ENCODE measurements at places on chromosomes 2 and 18. TPM values are rescaled to one million over a fixed set of nuclear protein-coding genes. Genes with fewer than 3 reads are reported as not detected.

DNA sequence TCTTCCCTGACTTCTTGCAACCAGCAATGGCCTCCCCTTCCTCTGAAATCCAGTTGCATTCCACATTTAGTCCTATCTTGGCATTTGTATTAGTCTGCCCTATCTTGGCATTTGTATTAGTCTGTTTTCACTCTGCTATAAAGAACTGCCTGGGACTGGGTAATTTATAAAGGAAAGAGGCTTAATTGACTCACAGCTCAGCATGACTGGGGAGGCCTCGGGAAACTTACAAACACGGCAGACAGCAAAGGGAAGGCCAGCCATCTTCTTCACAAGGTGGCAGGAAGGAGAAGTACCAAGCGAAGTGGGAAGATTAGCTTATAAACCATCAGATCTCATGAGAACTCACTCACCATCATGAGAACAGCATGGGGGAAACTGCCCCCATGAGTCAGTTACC, 234.5 kb upstream of the COPS8 start:
- DNase-seq, result no peak

The FOSL2 gene
- total RNA-seq, result 39.8 TPM

- no peak for DNase-seq
These were observed 12.0 kb upstream of the ATP6V1C2 start for GRCh38 chr2:10709290-10709939.

DNA sequence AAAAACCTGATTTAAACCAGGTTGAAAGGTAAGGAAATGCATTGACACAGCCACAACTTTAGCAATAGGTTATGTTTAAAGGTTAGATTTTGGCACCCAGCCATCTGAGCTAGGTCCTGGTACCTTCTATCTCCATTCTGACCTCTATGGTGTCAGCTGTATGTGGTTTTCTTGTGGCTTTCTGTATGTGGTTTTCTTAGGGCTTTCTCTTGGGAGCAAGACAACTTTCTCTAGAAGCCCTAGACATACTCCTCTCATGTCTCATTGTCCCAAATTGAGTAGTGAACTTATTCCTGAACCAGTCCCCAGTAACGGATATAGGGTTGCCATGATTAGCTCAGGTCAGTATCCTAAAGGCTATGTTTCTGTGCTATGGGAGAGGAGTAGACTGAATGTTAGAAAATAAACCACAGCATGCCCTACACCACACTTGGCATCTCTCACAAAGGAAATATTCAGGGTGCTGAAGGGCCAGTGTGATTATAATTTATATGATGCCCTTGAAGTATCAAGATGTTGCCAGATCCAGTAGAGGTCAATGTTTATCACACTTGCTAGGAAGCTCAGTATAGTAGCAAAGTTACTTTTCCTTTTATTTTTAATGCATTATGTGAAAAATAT, 176.1 kb downstream of the CAPN13 start:
- DNase-seq, result no peak

The UGT1A5 gene
- not detected for total RNA-seq

DNA sequence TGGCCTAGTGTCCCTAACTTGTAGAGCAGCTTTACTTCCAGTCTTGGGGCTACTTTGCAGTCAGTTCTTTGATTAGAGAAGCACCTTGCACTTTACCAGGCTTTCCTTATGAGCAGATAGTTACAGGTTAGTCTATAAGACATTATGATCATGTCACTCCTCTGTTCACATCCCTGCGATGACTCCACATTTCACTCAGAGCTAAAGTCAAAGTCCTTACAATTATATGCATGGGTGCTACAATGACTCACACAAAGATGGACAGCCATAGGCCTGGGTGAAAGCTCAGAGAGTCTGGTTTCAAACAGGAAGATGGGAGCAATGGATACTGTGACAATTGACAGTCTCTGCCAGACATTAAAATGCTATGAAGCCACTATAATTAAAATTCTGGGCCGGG, 27.1 kb upstream of the SSB start:
- no peak for DNase-seq

The ST8SIA5 gene
- 3.2 TPM for total RNA-seq

GRCh38 chr2:38065502-38066135, 10.3 kb downstream of the CYP1B1 start:
- no peak for DNase-seq

The SLC38A11 gene
- 0.41 TPM for total RNA-seq

The POTEE gene
- not detected for total RNA-seq

GRCh38 chr2:182077448-182078142, 91.9 kb downstream of the PPP1R1C start:
- DNase-seq, result no peak

DNA sequence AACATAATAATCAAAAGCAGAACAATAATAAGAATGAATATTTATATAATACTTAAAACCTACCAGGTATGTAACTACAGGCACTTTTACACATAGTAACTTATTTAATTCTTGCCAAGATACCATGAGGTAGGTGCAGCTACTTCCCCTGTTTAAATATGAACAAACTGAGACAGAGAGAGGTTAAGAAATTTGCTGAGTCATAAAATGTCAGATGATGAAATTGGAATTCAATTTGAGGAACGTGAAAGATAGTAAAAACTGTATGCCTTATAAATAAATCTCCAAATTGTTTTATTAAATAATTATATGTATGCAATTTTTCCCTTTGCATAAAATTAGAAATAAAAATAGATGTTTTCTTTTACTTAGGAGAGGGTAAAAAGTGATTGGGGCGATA, 1103.3 kb upstream of the NRXN1 start:
- DNase-seq, result no peak

The APCDD1 gene
- total RNA-seq, result 21.9 TPM

The MAP2 gene
- 12.6 TPM for total RNA-seq

The HMSD gene
- total RNA-seq, result not detected

DNA sequence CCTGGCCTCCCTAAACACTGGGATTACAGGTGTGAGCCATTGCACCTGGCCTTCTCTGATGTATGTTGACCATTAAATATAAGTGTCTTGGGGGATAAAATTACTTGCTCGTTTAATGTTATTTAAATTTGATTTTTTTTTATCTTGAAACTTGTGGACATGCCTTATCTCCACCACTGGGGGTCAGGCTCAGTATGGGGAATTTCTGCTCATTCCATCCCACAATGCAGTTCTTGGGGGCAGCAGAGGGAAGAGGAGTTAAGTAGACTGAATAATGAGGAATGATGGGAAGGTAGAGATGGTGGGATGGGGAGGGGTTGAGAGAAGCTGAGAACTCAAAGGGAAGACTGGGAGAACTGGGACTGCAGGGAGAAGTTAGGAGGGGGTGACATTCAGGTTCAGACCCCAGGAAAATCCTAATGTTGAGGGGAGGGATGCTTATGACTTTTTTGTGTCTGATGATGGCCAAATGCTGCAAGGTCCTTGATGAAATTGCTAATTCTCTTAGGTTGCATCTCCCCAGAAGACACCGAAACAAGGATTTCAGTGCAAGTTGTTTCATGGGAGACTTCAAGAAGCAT, 174.2 kb downstream of the MIB1 start:
- no peak for DNase-seq

DNA sequence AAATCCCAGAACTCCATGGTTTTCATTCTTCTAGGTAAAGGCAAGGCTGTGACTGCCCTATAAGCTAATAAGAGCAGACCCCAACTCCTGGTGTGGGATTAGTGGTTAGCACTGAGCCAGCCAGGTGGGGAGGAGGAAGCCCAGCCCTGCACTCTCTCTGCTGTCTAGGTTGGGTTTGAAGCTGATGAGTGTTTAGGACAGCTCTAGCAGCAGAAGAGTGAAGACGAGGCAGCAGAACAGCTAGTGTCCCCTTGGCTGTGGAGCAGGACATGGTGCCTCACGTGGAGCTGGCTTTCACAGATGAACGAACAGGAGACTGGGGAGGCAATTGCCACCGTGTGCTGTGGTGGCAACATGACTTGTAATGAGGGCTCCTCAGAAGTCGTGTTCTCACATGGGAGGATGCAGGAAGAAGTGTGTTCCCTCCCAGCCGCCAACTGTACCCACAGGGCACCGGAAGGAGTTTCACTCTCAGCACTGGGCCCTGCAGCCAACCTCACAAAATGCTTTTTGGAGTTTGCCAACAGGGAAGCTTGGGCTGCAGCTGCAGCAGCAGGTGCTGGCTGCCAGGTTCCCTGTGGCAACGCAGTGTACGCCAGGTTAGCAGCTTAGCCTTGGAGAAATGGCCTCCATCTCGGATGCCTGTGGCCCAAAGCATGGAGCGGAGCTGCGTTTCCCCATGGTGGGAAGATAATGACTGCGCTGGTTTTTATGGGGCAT, 328.2 kb downstream of the SETBP1 start:
- no peak for DNase-seq

The MC4R gene
- total RNA-seq, result not detected

The CD8A gene
- total RNA-seq, result 0.73 TPM

The RUFY4 gene
- not detected for total RNA-seq

GRCh38 chr2:122136056-122136455, 380.6 kb downstream of the TSN start:
- no peak for DNase-seq

DNA sequence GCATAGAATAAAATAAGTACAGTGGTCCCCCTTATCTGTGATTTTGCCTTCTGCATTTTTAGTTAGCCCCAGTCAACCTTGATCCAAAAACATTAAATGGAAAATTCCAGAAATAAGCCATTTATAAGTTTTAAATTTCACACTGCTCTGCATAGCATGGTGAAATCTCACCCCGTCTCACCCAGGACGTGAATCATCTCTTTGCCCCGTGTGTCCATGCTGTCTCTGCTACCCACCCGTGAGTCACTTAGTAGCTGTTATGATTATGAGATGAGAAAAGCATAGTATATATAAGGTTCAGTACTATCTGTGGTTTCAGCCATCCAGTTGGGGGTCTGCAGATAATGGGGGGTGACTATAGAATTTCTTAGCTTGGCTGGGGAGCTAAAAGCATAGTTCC, 67.3 kb downstream of the RHBDD1 start:
- DNase-seq, result no peak

GRCh38 chr2:161992531-161992930, 81.5 kb downstream of the DPP4 start:
- DNase-seq, result no peak

GRCh38 chr2:218577482-218578220, 9.0 kb downstream of the CNOT9 start:
- DNase-seq, result no peak

GRCh38 chr2:121717529-121717928, 19.1 kb downstream of the NIFK start:
- no peak for DNase-seq

GRCh38 chr2:227785293-227785692, 28.3 kb upstream of the CCL20 start:
- no peak for DNase-seq

- DNase-seq, result peak; percentile 22
These were observed 1.1 kb downstream of the MIB1 start for GRCh38 chr18:21741562-21742314.

The UBXN2A gene
- total RNA-seq, result 20.8 TPM

The HTRA2 gene
- 21.2 TPM for total RNA-seq

The RESP18 gene
- total RNA-seq, result not detected

DNA sequence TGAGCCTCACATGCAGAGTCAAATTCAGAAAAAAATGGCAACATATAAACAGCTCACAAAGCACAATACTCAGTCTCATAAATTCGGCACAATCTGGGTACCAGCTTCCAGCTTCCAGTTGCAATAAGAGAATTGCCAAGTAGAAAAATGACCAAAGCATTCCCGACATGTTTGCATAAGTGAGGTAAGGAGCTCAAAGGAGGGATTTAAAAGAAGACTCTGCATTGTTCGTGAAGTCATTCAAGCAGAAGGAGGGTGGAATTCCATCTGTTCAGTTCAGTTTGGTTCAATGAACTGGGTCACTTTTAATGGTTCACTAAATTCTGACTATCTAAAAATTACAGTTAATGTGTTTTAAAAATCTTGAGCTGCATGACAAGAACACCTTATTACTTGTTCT, 106.7 kb upstream of the KLHL14 start:
- DNase-seq, result no peak

The ASAP2 gene
- total RNA-seq, result 11.3 TPM

The LHCGR gene
- not detected for total RNA-seq

The MALL gene
- total RNA-seq, result 8.5 TPM

The EHD3 gene
- total RNA-seq, result 32.4 TPM

DNA sequence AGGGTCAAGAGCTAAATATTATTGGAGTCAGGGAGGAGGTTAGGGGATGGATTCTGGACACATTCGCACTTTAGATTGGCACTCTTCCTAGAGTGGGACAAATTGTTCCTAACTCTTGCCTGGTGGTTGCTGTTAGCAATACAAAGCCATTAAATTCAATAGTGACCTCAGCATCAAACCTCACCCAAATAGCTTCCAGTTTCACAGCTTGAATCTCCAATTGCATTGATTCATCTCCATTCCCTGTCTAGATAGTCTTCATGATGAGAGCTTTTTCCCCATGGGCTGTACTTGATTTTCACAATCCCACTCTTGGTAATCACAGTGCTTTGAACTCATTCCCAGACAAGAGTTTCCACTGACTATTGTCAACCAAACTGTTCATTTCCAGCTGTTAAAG, 585.9 kb upstream of the SYT4 start:
- DNase-seq, result no peak
